Retina (tissue), 1 donor: ENCODE measurements at places on chromosomes 16 and 17.

DNA sequence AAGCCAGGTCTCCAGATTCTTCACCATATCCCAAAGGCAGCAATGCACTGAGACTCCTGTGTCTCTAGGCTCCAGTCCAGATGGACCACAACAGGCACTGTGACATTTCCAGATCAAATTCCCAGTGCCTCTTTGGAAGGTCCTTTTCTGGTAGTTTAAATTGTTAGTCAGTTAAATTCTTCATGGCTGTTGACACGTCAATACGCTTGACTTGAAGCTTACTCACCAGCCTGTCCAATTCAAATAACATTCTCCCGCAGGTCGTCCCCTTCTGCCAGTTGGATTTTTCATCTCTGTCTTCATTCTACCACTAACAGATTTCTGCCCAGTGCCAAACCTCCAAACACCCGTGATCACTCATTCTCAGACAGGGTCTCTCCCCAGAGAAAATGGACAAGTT, 86.7 kb downstream of the SHISA9 start:
- peak; percentile 27 for DNase-seq

DNA sequence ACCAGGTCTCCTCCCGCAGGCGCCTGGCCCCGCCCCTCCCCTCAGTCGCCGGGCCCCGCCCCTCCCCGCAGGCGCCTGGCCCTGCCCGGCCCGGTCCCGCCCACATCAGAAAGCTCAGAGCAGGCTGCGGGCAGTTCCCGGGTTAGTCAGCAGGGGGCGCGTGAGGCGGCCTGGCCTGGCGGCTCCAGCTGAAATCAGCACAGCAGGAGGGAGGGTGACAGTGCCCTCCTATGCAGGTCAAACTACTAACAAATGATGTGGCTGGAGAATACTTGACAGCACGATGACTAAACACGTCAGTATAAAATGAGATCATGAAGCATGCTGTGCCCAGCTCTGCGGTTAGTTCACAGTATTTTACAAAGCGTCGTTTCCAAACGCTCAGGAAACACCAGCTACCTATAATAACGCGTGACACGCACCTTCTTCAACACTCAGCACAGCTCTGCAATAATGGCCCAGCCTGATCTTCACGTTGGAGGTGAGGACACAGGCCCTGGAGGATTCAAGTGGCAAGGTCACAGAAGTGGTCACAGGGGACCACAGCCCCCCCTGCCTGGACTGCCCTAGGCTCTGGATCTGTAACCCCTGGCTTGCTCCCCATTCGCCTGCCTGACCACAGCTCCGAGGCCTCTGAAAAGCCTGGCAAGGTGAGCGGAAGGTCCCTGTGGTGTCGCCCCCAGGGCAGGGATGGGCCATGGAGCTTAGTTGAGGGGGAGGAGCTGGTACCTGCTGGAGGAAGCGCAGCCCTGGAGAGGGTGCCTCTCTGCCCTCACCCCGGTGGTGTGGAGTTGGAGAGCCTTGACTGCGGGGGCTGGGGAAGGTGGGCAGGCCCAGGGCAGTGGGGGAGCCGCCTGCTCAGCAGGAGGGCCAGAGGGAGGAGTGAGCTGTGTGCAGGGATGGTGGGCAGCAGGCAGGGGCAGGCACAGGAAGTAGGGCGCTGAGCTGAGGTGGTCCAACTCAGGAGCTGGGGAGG, 81.2 kb downstream of the KCNJ12 start:
- peak; percentile 94 for DNase-seq

- peak; percentile 55 for DNase-seq
Measured at GRCh38 chr17:67531291-67531690, 154.2 kb downstream of the PITPNC1 start.

- no peak for DNase-seq
Measured at GRCh38 chr17:4422864-4423263, 10.9 kb upstream of the SPNS3 start.

GRCh38 chr17:41002814-41003213, 3.1 kb upstream of the KRTAP3-2 start:
- no peak for DNase-seq

GRCh38 chr16:75078886-75079285, 37.7 kb downstream of the LDHD start:
- DNase-seq, result no peak

- no peak for DNase-seq
Measured at GRCh38 chr16:48537909-48538745, 71.9 kb downstream of the N4BP1 start.

- DNase-seq, result no peak
Measured at GRCh38 chr17:76969598-76970172, 101.5 kb downstream of the MGAT5B start.

DNA sequence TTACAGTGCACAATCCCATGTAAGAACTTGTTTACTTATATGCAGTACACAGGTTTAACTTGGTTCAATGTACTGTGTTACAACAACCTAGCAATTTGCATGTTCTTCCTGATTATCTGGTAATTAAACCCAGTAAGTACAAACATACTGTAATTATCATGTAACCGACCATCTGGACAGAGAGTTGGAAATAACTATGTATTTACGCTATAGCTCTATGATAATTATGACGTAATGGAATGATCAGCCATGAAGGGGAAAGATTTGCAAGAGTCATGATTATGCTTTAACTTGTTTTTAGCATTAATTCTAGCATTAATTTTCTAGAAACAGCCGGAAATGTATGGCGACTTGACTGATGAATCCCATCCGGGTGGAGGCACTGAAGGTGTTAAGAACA, 74.8 kb upstream of the SALL1 start:
- DNase-seq, result no peak

DNA sequence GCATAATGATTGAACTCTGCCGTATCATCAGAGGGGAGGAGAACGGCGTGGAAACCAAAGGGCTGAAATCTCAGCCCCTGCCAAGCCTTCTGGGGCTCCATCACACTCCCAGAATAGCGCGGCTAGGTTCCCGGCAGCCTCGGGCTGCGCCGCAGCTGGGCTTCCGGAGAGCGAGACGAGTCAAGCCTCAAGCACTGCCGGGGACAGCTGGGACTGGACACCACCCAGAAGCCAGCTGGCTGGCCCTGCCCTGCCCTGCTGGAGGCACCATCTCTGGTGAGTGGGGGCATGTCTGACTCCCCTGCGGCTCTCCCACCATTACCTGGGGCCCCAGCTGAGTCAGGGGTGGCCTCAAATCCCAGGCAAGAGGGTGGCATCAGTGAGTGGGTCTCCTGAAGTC, 7.2 kb upstream of the GPRC5C start:
- DNase-seq, result peak; percentile 35

- no peak for DNase-seq
Measured at GRCh38 chr16:84455031-84455430, 49.4 kb downstream of the MEAK7 start.

- DNase-seq, result no peak
Measured at GRCh38 chr17:67055811-67056745, 11.7 kb downstream of the CACNG1 start.

DNA sequence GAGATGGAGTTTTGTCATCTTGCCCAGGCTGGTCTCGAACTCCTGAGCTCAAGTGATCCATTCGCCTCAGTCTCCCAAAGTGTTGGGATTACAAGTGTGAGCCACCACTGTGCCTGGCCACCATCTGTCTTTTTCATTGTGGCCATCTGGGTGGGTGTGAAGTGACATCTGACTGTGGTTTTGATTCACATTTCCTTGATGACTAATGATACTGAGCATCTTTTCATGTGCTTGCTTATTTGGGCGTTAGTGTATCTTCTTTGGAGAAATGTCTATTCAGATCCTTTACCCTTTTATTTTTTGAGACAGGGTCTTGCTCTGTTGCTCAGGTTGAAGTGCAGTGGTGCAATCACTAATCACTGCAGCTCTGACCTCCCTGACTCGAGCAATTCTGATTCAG, 53.9 kb upstream of the ERN1 start:
- DNase-seq, result no peak

DNA sequence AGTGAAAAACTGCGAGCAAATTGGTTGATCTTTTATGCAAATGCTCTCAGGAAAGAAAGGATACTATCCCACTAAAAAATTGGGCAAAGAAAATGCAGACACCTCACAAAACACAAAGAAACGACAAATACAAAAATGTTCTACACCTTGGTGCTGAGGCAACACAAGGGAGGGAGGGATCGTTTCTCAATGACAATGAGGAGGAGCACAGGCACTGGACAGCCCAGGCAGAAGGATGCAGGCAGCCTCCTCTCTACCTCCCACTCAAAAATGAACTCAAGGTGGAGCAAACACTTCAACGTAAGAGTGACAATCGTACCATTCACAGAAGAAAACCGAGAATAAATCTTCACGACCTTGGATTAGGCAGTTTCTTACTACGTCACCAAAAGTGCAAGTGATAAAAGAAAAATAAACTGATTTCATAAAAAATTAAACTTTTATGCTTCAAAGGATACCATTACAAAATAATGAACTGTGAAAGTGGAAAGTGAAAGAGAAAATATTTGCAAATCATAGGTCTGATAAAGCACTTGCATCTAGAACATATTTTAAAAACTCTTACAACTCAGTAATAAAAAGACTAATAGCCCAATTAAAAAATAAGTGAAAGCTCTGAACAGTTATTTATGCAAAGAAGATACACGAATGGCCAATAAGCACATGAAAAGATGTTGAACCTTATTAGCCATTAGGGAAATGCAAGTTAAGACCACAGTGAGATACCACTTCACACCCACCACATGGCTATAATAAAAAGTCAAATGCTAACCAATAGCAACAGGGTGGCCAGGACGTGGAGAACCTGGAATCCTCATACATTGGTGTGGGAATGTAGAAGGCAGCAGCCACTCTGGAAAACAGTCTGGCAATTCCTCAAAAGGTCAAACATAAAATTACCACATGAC, 80.8 kb upstream of the TRAP1 start:
- DNase-seq, result no peak

DNA sequence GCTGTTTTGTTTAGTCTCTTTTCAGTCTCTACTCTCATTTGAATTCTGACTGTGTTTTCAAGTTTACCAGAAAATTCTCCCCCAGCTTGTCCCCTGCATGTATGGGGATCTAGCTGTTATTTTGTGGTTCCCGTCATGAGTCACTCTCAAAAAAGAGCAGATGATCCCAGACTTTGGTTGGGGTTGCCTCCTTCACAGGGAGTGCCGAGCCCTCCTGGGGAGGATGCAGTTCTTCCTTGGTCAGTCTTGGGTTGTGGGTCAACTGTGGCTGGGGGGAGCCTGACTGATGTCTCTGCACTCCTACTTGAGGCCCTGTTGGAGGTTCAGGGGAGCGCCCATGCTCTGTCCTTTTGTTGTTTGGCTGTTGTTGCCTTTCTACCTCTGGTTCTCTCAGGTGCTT, 37.7 kb downstream of the EPN2 start:
- DNase-seq, result no peak

DNA sequence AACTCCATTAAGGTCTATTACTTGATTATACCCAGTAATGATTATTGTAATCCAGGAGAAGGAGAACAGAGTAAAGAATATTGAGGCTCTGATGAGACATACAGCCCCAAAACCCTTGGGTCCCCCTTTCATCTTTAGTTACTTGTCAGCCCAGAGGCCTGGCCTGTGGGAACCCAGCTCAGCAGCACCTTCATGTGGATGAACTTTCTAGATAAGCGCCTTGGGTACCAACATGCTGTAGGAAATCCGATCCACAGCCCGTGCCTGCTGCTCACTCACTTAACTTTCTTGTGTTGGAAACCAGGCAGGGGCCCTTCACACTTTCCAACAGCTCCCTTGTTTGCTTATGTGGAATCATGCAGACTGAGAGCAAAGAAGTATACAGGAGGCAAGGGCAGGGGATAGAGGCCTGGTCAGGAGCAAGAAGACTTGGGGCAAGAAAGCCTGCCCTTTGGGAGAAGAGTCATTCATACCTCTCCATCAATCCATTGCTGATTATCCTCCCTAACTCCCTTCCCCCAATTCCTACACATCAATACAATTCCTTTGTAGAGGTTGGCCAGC, 64.0 kb upstream of the SOX9 start:
- DNase-seq, result no peak

GRCh38 chr16:11094075-11094856, 149.9 kb downstream of the CLEC16A start:
- no peak for DNase-seq

DNA sequence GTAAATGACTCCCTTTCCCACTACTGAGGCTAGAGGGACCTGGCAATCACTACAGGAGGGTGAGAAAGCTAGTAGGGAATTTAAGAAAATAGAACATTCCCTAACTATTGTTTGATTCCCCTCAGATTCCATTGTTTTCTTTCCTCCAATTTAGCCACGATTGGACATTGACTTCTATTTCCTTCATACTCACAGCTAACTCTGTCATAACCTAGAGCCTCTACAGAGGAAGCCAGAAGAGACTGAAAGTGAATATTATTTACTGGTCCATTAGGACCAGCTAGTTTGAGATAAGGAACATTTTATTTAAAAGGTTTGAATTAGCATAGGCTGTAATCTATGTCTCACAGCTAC, 14.9 kb downstream of the SNF8 start:
- DNase-seq, result no peak

DNA sequence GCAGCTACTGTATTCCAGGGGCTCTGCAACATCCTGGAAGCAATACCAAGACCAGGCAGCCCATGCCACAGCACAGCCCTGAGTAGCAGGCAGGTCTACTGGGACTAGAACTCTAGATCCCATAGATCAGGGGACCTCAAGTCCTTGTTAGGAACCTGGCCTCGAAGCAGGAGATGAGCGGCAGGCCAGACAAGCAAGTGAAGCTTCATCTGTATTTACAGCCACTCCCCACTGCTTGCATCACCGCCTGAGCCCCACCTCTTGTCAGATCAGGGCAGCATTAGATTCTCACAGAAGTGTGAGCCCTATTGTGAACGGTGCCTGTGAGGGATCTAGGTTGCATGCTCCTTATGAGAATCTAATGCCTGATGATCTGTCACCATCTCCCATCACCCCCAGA, 295.7 kb upstream of the TNRC6C start:
- DNase-seq, result no peak

DNA sequence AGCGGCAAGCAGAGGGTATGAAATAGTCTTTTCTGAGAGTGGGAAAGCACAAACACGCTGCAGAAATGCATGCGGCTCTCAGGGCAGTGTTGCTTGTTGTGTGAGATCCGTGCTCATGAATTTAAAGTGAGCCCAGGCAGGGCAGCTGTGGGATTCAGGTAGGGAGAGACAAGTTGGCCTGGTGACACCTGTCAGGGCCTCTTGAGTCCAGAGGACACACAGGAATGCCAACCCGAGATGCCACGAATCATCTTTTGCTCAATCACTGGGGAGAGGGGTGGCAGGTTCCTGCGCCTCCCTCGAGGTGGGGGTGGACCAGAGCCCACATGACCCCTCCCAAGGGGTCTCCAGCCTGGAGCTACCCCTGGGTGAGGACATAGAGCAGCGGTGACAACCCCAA, 211.9 kb downstream of the GSG1L start:
- no peak for DNase-seq
